Tibial artery (tissue), 4 donors: ENCODE measurements at places on chromosomes 7 and 10.

GRCh38 chr10:31625566-31625965 is 303.1 kb downstream of the ARHGAP12 start:
- DNase-seq = no peak

GRCh38 chr10:21329995-21330627 is 195.4 kb downstream of the SKIDA1 start:
- DNase-seq = peak; percentile 35

GRCh38 chr10:21511946-21512572 is 13.4 kb downstream of the SKIDA1 start:
- no peak for DNase-seq

- no peak for DNase-seq
Measured at GRCh38 chr7:27156508-27156898, at the start of gene HOXA7. Gene HOXA7, minus strand, starts transcription at chr7:27156675. Its CDS starts 130 bp downstream, at chr7:27156545.

- DNase-seq = no peak
Measured at GRCh38 chr10:126221874-126222273, 166.4 kb downstream of the ADAM12 start.

DNA sequence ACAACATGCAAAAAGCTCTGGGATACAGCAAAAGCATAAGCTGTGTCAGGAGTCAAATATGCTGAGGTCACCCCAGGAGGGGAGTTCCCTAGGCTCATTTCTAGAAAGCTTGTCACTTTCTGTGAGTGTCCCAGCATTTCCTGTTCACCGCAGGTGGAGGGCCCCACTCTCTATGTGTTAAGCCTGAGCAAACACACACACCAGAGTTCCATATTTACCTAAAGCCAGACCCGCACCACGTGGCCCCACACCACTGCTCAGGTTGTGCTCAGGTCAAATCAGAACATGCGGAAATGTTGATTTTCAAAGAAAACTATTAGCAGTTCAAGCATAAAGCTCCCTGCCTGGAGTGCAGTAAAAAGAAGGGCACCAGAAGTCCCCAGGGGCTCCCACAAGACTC is 259.6 kb upstream of the PPP2R2D start:
- no peak for DNase-seq

DNA sequence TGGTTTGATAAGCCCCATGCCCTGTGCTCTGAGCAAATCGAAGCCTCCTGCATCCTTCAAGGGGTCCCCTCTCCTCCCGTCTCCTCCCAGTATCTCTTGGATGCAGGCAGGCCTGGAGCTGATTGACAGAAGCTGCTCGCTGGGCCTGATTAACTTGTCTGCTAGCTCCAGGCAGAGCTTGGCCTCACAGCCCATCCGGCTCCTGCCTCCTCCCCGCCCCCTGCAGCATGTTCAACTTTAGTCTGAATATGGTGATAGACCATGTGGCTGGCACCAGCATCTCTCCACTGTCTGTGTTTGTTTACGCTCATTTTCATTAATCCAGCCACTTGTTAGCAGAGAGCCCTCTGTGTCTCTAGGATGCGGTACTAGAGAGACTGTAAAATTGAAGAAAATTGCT is 432.2 kb downstream of the DPP6 start:
- DNase-seq = no peak

DNA sequence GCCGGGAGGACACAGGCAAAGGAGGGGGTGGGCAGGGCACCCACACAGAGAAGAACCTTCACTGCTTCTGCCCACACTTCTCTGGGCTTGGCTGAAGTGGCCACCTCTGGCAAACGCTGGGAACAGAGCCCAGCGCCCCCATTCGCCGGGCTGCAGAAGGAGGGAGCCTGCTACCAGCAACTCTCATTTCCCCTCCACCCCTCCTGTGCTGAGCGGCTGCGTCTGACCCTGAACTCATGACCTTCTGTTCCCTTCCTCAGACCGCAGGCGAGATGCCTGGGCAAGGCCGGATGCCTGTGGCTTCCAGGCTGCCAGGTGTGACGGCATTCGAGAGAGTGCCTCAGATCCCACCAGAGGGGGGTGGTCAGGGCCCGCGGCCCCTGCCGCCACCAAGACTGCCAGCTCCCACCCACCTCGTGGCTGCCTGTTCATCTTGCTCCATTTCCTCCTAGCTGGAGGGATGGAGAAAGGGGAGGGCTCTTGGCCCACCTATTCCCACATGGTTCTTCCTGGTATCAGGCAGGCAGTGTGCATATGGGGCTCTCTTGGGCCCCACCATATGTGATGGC is 19.8 kb downstream of the DNAJB12 start:
- peak; percentile 88 for DNase-seq

- DNase-seq = no peak
Measured at GRCh38 chr10:133160826-133161471, 930 bp downstream of the KNDC1 start.

DNA sequence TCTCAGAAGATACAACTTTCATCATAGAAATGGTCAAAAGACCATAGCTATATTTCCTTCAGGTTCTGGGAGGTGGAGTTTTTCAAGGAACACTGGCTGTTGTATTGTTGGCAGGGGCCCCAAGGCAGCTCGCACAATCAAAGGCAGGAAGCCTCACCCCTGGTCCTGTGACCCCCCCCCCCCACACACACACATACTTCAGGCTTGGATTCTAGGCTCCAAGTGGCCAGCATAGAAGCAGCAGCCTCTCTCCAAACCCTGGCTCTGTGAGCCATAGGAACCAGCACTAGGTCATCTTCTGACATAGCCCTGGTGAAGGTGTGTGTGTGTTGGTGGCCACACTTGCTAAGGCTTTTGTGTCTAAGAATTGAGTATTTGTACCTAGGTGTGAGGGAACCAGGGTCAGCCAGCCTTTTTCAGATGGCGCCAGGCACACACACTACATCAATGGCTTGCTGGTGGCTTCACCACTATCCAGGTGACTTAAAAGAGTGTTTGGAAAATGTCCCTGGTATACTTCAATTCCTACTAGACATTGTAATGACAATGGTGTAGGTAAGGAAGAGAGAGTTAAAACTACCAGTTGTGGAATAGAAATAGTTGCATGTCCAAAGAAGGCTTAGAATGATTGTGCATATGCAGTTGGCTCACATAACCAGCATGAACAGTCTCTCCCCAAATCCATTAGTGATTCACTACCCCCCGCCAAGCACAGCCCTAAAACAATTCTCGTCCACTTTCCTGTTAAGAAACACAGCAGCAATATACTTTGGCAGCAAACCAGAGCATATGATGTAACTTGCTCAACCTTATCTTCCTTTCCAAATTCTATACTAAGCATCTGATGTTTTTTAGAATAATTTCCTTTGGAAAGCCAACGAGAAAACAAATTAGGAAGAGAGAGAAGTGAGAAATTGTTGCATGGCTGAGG is 91.3 kb downstream of the AVL9 start:
- DNase-seq = no peak

DNA sequence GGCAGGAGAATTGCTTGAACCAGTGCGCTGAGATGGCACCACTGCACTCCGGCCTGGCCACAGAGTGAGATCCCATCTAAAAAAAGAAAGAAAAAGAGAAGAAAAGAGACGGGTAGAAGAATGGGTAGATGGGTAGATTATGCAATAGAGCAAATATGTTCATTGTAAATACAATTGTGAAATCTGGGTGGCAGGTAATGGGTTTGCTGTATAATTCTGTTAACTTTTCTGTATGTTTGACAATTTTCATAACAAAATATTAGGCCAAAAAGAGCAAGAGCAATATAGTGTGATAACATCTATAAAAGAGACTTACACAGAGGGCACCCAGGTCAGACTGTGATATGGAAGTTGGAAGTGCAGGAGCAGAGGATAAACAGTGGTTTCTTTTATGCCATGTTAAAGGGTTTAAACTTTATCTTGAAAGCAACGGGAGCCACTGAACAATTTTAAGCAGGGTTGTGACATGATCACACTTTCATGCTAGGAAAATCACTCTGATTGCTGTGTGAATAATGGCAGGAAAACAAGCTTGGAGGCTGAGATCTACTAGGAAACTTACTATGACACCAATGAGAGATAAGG is 6.7 kb upstream of the COL28A1 start:
- DNase-seq = no peak

GRCh38 chr10:95273393-95274312 is 17.1 kb downstream of the PDLIM1 start:
- DNase-seq = peak; percentile 79

DNA sequence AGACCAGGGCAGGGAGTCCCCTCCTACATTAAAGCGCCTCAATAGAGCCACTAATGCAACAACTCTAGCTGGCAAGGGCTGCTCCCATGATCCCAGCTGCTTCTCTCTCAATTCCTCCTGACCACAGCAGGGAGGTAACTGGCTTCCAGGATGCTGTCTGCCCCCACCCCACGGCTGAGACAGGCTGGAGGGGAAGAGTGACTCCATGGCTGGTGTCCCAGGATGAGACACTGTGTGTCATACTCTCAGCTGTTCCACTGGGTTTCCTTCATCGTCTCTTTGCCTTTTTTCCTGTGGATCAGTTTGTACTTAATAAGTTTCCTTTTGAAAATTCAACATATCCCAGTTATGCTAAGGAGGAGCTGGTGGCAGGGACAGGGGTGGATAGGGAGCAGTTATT is 27.7 kb upstream of the MYH16 start:
- no peak for DNase-seq

GRCh38 chr7:34107276-34107675 is 201.9 kb downstream of the BMPER start:
- no peak for DNase-seq

GRCh38 chr7:71132377-71133231 is 660 bp downstream of the GALNT17 start:
- DNase-seq = peak; percentile 70

DNA sequence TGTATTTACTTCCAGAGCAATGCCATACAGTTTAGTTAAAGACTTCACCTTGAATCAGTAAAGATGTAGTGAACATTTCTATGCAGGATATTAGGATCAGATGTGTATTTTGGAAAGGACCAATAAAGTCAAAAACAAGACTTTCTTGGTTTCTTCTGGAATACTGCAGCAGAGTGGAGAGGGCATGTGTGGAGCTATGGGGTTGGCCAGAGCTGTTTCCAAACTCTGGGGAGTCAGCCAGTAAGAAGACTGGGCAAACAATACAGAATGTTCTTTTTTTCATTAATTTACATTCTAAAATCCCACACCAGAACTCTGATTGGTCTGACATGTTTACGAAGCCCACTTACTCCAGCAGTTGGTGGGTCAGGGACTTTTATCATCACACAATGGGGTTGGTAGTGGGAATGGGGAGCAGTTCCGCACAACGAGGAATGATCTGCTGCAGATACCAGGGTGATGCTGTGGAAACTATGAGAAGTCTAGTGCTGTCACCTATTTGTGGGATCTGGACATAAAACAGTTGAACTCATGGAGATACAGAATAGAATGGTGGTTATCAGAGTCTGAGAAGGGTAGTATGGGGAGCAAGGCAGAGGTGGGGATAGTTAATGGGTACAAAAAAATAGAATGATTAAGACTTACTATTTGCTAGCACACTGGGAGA is 267.7 kb downstream of the MALRD1 start:
- DNase-seq = no peak

DNA sequence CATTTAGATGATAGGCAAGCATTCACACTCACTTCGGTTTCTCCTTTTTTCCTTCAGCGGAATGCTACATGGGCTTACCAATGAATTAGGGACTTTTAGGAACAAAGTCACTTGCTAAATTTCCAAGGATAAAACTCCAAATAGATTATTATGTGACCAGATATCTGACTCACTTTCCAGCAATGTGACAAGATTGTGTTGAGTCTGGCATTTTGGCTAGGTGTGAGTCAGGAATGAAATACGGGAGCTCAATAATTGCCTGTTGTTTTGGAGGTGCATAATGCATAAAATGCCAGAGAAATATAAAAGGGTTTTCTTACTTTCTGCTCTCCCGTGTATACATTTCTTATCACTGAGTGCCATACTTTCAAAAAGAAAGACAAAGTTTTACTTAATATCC is 721.1 kb downstream of the KCNMA1 start:
- no peak for DNase-seq

- peak; percentile 3 for DNase-seq
Measured at GRCh38 chr10:47362199-47362598, 14.0 kb downstream of the RBP3 start.

DNA sequence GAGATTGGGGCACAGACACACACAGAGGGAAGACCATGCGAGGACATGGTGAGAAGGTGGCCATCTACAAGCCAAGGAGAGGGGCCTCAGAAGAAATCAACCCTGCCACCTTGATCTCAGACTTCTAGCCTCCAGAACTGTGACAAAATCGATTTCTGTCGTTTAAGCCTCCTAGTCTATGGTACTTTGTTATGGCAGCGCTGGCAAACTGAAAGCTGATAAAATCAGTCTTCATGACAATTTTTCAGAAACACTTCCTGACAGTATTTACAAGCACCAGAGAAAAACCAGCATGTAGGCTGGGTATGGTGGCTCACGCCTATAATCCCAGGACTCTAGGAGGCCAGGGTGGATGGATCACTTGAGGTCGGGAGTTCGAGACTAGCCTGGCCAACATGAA is 4.2 kb downstream of the PARP12 start:
- no peak for DNase-seq

DNA sequence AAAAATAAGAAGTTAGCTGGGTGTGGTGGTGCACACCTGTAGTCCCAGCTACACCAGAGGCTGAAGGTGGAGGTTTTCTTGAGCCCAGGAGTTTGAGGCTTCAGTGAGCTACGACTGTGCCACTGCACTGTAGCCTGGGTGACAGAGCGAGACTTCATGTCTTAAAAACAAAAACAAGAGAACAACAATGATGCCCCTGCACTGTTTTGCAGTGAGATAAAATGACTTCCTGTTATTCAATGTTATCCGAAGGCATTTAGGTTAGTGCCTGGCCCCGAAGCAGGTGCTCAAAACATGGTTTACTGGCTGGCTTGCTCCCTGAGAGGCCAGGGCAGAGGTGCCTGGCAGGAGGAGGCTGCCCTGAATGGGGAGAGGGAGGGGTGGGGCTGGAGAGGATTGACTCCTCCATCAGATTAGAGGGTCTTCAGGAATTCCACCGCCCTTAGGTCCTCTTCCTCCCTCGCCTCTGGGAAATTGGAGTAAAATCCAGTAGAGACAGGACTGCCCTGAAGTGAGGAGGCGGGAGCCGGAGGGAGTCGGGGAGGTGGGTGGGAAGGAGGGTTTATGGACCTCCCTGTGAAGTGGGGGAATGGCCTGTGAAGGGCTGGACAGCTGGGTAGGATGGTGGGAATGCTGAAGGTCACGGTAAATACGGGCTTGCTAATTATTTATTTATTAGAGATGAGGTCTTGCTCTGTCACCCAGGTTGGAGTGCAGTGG is 6.8 kb upstream of the CLDN4 start:
- no peak for DNase-seq

GRCh38 chr10:122475591-122476332 is 14.4 kb downstream of the HTRA1 start:
- no peak for DNase-seq

DNA sequence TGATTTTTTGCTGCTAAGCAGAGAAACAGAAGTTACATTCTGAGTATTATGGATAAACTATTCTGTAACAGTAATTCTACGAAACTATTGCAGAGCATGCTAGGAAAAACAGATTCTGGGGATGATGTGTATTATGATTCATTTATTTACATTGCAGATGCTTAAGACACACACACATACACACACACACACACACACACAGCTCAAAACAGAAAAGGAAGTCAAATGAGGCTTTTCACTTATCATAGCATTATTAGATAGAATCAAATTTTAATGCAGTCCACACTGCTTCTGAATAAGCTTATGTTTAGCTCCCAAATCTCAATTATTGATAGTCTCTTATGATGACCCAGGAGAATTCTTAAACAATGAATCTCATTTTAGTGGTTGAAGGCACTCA is 307.2 kb downstream of the HGF start:
- no peak for DNase-seq
